ENCODE measurements at places on chromosomes 12 and 14. TPM values are rescaled to one million over a fixed set of nuclear protein-coding genes. Genes with fewer than 3 reads are reported as not detected.

Gene CLEC2B
- total RNA-seq = 1.8 TPM

Gene NEDD1
- 14.7 TPM for total RNA-seq

Gene PPM1H
- 23.0 TPM for total RNA-seq

Gene LRTM2
- not detected for total RNA-seq

Gene C12orf60
- total RNA-seq = 1.5 TPM

Gene NCAPD2
- total RNA-seq = 66.6 TPM

Gene TMEM19
- total RNA-seq = 15.7 TPM

GRCh38 chr14:94523265-94523664 is 14.0 kb upstream of the SERPINA12 start:
- no peaks in the 10 kb centered on the region for H3K4me1 ChIP-seq
- H3K4me3 ChIP-seq = no peak overlapping the region
- H3K27ac ChIP-seq = no peak overlapping the region

DNA sequence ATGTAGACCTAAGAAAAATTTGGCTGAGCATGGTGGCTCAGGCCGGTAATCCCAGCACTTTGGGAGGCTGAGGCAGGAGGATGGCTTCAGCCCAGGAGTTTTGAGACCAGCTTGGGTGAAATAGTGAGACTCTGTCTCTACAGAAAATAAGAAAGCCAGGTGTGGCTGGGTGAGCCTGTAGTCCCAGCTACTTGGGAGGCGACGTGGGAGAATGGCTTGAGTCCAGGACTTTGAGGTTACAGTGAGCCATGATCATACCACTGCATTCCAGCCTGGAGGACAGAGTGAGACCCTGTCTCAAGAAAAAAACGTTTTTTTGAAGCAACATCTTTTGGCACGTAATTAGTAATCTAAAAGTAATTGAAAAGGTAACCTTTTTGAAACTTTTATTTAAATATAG is 70.9 kb downstream of the FERMT2 start:
- no peaks in the 10 kb centered on the region for H3K4me1 ChIP-seq
- no peak for DNase-seq
- H3K4me3 ChIP-seq = no peak overlapping the region
- H3K27ac ChIP-seq = no peak overlapping the region
- H3K36me3 ChIP-seq = no peaks in the 10 kb centered on the region

DNA sequence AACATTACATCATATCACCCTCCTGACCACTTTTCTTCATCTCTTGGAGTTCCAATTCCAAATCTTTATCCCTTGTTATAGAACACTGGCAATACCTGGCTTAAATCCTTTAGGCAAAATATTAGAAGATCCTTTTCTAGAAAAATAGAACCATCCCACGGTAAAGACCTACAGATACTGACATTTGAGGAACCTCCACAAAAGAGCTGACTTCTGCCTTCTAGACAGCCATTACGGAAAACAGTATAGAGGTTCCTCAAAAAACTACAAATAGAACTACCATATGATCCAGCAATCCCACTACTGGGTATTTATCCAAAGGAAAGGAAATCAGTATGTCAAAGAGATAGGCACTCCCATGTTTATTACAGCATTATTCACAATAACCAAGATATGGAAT is 241.7 kb upstream of the AMIGO2 start:
- no peaks in the 10 kb centered on the region for H3K36me3 ChIP-seq
- no peak overlapping the region for H3K27ac ChIP-seq
- no peak for DNase-seq
- H3K27me3 ChIP-seq = no peaks in the 10 kb centered on the region
- H3K4me3 ChIP-seq = no peak overlapping the region

DNA sequence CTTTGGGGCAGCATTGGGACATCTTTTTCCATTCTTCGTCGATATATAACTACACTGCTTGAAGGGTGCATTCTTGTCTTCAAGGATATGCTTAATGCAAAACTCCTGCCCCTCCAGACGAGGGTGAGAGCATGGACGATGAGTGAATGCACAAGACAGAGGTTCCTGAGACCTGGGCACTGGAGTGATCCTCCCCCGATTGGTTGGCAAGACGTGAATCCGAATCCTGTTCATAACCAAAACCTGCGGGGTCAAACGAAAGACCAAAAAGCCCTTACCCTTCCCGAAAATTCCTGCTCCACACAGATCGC is 684 bp downstream of the KANSL2 start:
- peak overlapping the region; percentile 97 for H3K27ac ChIP-seq
- peak overlapping the region; percentile 99 for H3K4me3 ChIP-seq
- no peaks in the 10 kb centered on the region for H3K27me3 ChIP-seq
- peaks cover 9% of the 10 kb centered on the region for H3K4me1 ChIP-seq
- peaks cover 46% of the 10 kb centered on the region for H3K36me3 ChIP-seq
- DNase-seq = peak; percentile 22

DNA sequence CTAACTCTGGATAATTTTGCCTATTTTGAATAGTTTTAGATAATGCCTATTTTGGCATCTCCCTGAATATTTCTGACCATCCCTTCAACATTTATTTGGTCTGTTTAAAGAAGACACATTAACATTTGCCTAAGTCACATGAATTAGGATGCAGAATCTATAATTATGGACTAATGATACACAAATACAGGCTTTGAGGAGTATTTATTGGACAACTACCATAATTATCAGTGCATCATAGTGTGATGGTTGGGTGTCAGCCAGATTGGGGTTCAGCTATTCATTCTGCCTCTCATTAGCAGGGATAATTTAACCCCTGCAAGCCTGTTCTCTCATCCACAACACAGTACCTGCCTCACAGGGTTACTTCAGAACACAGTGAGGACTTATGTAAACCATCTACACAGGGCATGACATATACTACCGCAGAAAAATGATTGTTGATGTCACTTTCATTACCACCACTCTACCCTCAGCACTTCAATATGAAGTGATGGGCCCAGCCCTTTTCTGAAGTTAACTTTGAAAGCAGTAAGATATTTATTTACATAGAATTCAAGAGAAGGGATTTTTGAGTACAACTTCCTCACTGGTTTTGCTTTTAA is 14.4 kb downstream of the PRKCH start:
- DNase-seq = no peak
- H3K27ac ChIP-seq = no peak overlapping the region
- H3K36me3 ChIP-seq = no peaks in the 10 kb centered on the region
- H3K4me1 ChIP-seq = no peaks in the 10 kb centered on the region

DNA sequence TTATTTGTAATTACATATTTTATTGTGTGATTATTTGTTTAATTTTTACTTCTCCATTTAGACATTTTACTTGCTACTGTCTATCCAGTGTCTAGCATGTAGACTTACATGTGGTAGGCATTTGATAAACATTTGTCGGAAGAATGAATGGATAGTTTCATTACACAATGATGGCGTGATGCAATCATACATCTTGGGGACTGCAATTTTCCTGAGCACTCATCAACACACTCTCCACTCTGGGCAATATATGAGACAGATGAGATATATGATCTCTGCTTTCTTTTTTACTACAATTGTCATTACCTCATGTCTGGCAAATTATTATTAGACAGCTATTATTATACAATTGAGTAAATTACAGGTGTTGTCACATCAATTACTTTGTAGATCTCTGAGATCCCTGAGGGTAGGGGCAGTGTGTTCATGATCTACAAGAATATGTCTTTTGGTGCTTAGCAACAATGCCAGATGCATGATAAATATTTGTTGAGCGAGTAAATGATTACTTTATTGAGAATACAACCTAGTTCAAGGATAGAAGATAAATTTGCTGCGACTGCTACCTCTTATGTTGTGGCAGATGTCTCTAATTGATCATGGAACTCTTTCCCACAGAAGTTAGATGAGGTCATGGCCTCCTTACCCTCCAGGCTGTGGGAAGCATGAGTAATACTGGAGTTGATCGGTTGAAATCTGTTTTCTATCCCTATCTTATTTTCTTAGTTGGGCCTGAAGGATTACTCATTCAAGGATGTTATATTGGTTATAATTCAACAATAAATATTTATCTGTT is 416.0 kb downstream of the LRIG3 start:
- H3K4me3 ChIP-seq = no peak overlapping the region
- H3K27me3 ChIP-seq = no peaks in the 10 kb centered on the region
- H3K36me3 ChIP-seq = no peaks in the 10 kb centered on the region
- no peak overlapping the region for H3K27ac ChIP-seq

GRCh38 chr14:71487941-71488340 is 444.3 kb upstream of the RGS6 start:
- no peak overlapping the region for H3K27ac ChIP-seq
- DNase-seq = no peak
- no peak overlapping the region for H3K4me3 ChIP-seq
- H3K4me1 ChIP-seq = no peaks in the 10 kb centered on the region

DNA sequence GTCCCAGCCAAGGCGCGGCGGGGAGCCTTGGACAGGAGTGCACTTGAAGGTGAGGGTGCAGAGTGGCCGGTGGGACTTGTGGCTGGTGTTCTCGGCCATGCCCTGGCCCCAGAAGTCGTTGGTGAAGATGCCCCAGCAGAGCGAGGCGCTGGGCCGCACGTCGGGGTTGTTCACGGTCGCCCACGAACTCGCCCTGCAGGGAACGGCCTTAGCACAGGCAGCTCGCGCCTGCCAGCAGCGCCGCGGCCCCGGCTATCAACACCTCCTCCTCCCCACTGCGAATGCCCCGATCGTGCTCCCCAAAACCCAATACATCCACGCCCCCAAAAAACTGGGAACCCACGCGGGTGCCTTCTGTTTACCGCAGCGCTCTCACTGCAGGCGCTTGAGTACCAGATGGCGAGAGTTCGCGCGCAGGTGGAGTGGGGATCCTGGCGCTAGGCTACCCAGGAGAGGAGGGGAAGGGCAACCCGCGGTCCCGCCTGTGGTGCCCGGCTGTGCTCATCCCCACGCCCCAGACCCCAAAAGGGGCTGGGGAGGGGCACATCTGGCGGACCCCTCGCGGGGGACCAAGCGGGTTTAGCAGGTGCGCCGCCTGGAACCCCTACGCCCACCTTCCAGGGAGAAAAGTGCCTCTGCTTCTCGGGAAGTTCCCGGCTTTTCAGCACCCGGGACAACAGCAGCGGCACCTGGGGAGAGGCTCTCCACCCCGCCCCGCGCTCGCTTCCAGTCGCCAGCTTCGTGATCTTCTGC is 386.3 kb upstream of the TMTC1 start:
- H3K27ac ChIP-seq = no peak overlapping the region
- no peaks in the 10 kb centered on the region for H3K36me3 ChIP-seq
- peaks cover 15% of the 10 kb centered on the region for H3K27me3 ChIP-seq
- no peak overlapping the region for H3K4me3 ChIP-seq
- DNase-seq = no peak

DNA sequence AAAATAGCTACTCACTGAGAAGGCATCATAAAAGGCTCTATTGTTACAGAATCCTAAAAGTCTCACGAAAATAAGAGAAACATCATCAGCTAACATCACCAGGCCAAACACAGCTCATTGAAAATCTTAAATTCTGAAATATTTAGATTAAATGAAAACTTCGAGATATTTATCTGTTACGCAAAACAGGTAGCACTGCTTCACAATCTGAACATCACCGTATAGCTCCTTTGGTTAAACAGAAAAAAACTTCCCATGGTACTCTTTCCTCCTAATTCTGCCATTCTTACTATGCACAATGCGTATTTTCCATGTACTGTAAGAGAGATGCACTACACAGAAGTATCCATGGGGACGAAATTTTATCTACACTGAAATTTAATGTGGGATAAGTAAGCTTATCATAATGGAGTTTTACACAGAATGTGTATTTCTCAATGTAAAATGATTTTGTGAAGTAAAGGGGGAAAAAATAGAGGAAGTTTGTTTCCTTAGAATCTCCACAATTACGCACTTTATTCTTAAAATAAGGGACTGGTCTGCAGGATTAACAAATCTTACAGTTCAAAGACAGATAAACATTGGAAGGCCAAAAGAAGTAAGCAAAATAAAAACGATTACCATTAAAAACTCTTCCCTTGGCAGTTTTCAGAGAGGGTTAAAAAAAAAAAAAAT is 1.9 kb downstream of the SGPP1 start:
- DNase-seq = no peak
- no peak overlapping the region for H3K27ac ChIP-seq
- no peaks in the 10 kb centered on the region for H3K36me3 ChIP-seq

- no peak overlapping the region for H3K4me3 ChIP-seq
- peaks cover 35% of the 10 kb centered on the region for H3K4me1 ChIP-seq
- H3K36me3 ChIP-seq = no peaks in the 10 kb centered on the region
- DNase-seq = no peak
These were observed 147.3 kb downstream of the ADGRD1 start for GRCh38 chr12:131101006-131101405.

GRCh38 chr14:99245564-99246511 is 26.2 kb downstream of the BCL11B start:
- H3K4me1 ChIP-seq = no peaks in the 10 kb centered on the region
- H3K27me3 ChIP-seq = peaks cover 26% of the 10 kb centered on the region
- H3K36me3 ChIP-seq = no peaks in the 10 kb centered on the region
- no peak overlapping the region for H3K4me3 ChIP-seq
- DNase-seq = no peak

GRCh38 chr12:6337958-6338433 is 3.9 kb downstream of the TNFRSF1A start:
- no peaks in the 10 kb centered on the region for H3K27me3 ChIP-seq
- DNase-seq = no peak
- peaks cover 47% of the 10 kb centered on the region for H3K4me1 ChIP-seq
- peak overlapping the region; percentile 39 for H3K4me3 ChIP-seq
- H3K36me3 ChIP-seq = peaks cover 31% of the 10 kb centered on the region

DNA sequence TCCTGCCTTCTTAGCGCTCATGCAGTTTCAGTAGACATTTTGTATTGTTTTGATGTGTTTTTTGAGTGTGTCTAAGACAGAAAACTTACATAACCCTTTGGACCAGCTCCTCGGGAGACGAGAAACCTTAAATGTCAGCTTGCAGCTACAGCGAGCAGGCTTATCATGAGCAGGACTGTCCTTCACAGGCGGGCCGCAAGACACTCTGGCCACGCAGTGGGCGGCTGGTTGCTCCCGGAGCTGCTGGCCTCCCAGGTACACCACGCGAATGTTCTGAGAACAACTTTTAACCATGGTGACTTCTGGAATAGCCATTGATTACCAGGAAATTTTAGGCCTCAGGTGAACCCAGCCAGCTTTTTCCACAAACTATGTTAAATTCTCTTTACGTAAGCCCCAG is 164.1 kb upstream of the DIO3 start:
- no peak overlapping the region for H3K4me3 ChIP-seq
- no peaks in the 10 kb centered on the region for H3K36me3 ChIP-seq
- DNase-seq = no peak
- no peak overlapping the region for H3K27ac ChIP-seq
- peaks cover 2% of the 10 kb centered on the region for H3K27me3 ChIP-seq

- H3K27me3 ChIP-seq = no peaks in the 10 kb centered on the region
- H3K36me3 ChIP-seq = no peaks in the 10 kb centered on the region
- no peak for DNase-seq
- no peak overlapping the region for H3K27ac ChIP-seq
These were observed 210.6 kb upstream of the ABCD2 start for GRCh38 chr12:39830171-39830570.

GRCh38 chr12:57089271-57090245 is 644 bp downstream of the NAB2 start:
- peak overlapping the region; percentile 75 for H3K4me3 ChIP-seq
- H3K27me3 ChIP-seq = no peaks in the 10 kb centered on the region
- peaks cover 40% of the 10 kb centered on the region for H3K4me1 ChIP-seq

- H3K27me3 ChIP-seq = no peaks in the 10 kb centered on the region
- H3K36me3 ChIP-seq = no peaks in the 10 kb centered on the region
- H3K27ac ChIP-seq = no peak overlapping the region
- H3K4me1 ChIP-seq = no peaks in the 10 kb centered on the region
- H3K4me3 ChIP-seq = no peak overlapping the region
These were observed 1.3 kb upstream of the RPGRIP1 start for GRCh38 chr14:21278632-21279031.

- H3K27me3 ChIP-seq = no peaks in the 10 kb centered on the region
- no peak overlapping the region for H3K27ac ChIP-seq
- H3K4me3 ChIP-seq = no peak overlapping the region
- peaks cover 33% of the 10 kb centered on the region for H3K4me1 ChIP-seq
- 0 out of 3 replicates have a peak, but pooled peaks cover 2% of the 10 kb centered on the region for H3K36me3 ChIP-seq
These were observed 22.0 kb downstream of the CHGA start for GRCh38 chr14:92944976-92945375.

All from K562 (cell line).